ENCODE measurements at places on chromosomes 3 and 15.

DNA sequence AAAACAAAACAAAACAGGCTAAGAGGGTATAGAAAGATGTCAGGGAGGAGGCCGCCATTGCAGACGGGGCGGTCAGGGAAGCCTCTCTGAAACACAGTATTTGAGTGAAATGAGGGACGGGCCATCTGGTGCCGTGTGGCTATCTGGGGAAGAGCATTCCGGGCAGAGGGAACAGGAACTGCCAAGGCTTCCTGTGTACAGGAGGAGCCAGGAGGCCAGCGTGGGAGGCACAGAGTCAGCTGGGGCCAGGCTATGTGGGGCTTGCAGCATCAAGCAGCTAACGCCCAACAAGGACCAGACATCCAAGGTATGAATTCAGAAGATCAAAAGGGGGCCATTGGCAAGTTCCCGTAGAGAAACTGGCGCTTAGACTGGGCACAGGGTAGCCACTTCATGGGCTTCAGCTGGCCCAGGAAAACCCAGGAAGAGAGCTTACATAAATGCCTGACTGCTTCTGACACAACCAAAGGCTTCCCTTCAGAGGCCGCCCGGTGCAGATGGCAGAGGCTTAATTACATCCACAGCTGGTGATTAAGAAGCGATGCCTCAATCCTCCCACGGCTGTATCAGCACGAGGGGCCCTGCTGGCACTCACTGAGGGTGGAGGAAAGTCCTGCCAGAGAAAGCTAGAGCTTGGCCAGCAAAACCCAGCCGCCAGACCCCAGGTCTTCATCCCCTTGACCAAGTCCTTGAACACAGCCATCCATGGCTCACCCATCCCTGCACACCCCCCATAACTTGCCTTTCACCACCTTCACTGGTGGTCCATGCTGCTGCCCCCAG lies 144.9 kb downstream of the MEGF11 start:
- no peak for DNase-seq

- DNase-seq = no peak
Measured at GRCh38 chr3:104436506-104436905, 930.2 kb upstream of the ALCAM start.

DNA sequence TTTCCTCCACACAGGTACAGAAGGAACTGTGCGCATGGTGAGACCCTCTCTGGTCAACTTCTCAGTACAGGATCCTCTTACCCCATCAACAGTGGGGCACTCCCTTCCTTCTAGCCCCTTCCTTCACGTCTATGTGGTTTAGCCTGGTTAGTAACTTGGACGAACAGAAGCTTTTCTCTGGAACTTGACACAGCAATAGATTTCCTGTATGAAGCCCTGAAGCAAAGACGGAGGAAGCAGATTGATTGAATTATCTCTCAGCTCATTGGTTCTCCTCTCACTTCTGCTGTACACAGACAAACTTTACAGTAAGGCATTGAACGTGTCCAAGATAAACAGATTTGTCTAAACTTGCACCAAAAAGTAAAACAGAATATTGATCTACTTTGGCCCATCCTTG lies at the start of gene CD200R1:
CD200R1 (minus strand) TSS at position 210 of the 400 bp plus-strand sequence. CDS start 246 bp downstream, outside the sequence.
- DNase-seq = no peak

GRCh38 chr3:5197470-5198312 lies 10.2 kb downstream of the EDEM1 start:
- DNase-seq = peak; percentile 89

DNA sequence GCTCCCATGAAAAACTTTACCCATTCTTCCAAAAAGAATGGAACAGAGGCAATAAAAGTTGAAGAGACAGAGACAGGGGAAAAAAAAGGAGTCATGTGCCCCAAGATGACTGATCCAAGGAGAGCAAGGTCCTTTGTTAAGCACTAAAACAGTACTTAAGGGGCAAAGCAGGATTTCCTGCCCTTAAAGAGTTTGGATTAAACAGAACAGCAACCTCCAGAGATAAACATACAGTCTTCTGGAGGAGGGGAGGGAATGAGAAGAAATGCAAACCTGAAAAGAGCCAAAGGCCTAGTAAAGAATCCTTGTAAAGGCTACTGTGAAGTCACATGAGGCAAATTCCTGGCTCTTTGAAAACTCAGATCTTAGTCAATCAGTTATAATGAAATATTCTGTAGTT lies 38.2 kb downstream of the SHQ1 start:
- no peak for DNase-seq

GRCh38 chr3:169886671-169887070 lies 16.9 kb upstream of the LRRC31 start:
- no peak for DNase-seq

- no peak for DNase-seq
Measured at GRCh38 chr3:38556640-38557358, 60.7 kb downstream of the EXOG start.

DNA sequence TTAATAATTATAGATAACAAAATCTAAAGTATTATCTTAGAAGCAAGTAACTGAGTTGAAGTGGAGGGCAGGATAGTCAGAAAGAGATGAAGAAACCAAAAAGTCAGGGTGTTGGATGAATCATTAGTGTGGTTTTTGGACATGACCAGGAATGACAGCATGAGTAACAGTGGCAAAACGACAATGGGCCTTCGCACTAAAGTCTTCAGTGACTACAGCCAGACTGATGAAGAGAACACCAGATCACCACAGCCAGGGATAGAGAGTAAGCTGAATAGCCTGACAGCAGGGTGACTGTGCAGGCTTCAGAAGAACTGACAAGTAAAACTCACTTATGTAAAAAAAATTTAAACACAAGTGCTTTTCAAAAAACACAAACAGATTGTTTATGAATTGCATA lies 96.0 kb upstream of the MELTF start:
- DNase-seq = no peak

DNA sequence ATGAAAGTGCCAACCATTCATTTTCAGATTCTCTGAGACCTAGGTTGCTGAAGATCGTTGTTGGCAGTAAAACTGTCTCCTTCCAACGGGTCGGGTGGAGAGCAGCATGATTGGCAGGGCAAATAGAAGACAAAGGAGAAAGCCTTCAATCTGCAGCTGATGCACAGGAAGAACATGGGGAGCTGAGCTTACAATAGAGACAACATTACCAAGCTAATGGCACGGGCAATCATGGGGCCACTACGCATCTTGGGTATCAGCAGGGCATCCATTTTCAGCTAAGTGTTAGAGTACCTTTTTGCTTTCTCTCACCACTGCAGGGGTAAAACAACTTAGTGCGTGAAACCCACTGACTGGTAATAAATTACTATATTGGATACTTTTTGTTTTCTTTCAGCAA lies 114.8 kb downstream of the WDR72 start:
- no peak for DNase-seq

Measured in CD4-positive, CD25-positive, alpha-beta regulatory T cell (primary cell).